ENCODE measurements at places on chromosomes 16 and 17. TPM values are rescaled to one million over a fixed set of nuclear protein-coding genes. Genes with fewer than 3 reads are reported as not detected.

Gene CLEC19A
- total RNA-seq: not detected

Gene MT1A
- 0.60 TPM for total RNA-seq

Gene BCO1
- total RNA-seq: not detected

Gene C17orf50
- total RNA-seq: not detected

Gene PYY
- total RNA-seq: 0.36 TPM

Gene FOXK2
- 97.7 TPM for total RNA-seq

Gene RGS9
- 1.8 TPM for total RNA-seq

Gene KAT2A
- 76.9 TPM for total RNA-seq

Gene KRTAP17-1
- total RNA-seq: not detected

Gene ST6GALNAC1
- 0.78 TPM for total RNA-seq

Gene TCAP
- 1.4 TPM for total RNA-seq

Gene TRIM47
- total RNA-seq: 32.7 TPM

Gene PPP1R1B
- not detected for total RNA-seq

Gene SDR42E2
- total RNA-seq: not detected

Gene TEKT5
- total RNA-seq: not detected

Gene FOXL1
- total RNA-seq: 0.05 TPM

Gene KRTAP1-5
- total RNA-seq: not detected

Gene PRKCB
- total RNA-seq: 109 TPM

Gene GPRC5C
- total RNA-seq: not detected

Gene MYADML2
- not detected for total RNA-seq

Gene HIC1
- total RNA-seq: 47.0 TPM

Gene NGFR
- 0.20 TPM for total RNA-seq

Gene KLHL11
- total RNA-seq: 21.7 TPM

Gene SRCIN1
- total RNA-seq: 0.22 TPM

Gene C17orf58
- total RNA-seq: 24.9 TPM

Gene KRT24
- total RNA-seq: not detected
